NCI-H460 (cell line): ENCODE measurements at places on chromosomes 7 and 10. TPM values are rescaled to one million over a fixed set of nuclear protein-coding genes. Genes with fewer than 3 reads are reported as not detected.
A peak's percentile ranks its signal among the peaks of the same experiment; 100 is the strongest.

- no peak for DNase-seq
Observed at GRCh38 chr10:121485436-121486139, 112.7 kb downstream of the FGFR2 start.

- DNase-seq, result no peak
Observed at GRCh38 chr10:88913788-88914187, 33.7 kb downstream of the STAMBPL1 start.

DNA sequence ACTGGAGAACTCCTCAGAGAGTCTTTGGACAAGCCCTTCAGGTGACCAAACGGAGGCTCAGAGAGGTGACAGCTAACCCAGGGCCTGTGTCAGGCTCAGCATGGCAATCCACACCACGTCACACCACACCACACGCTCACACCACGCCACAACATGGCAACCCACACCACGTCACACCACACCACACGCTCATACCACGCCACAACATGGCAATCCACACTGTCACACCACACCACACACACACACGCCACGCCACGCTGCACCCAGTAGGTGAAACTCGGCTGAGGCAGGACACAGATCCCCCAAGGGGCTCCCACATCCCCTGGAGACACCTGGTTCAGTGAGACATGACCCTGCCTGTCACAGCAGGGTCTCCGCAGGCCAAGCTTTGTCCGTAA, 107.3 kb downstream of the PDGFA start:
- no peak for DNase-seq

- DNase-seq, result no peak
Observed at GRCh38 chr10:36681751-36682632, 443.4 kb upstream of the ANKRD30A start.

- DNase-seq, result no peak
Observed at GRCh38 chr7:30841801-30842541, 69.7 kb upstream of the AQP1 start.

DNA sequence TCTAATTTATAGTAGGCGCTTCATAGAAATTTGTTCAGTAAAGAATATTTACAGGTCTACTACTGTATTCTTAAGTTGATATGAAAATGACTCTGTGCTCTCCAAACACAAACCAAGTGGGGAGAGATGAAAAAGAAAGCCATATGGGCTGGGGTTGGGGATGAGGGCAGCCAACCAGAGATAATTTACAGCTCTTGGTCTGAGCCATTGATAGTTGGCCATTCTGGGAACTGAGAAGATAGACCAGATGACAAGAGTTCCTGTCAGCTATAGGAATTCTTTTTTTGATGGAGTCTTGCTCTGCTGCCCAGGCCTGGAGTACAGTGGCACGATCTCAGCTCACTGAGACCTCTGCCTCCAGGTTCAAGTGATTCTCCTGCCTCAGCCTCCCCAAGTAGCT, 57.4 kb downstream of the LAMB4 start:
- no peak for DNase-seq

- DNase-seq, result no peak
Observed at GRCh38 chr10:35433851-35434426, 97.6 kb downstream of the CCNY start.

- no peak for DNase-seq
Observed at GRCh38 chr10:27911539-27911938, 87.3 kb downstream of the ODAD2 start.

GRCh38 chr10:95560278-95561176, 644 bp downstream of the SORBS1 start:
- DNase-seq, result no peak

DNA sequence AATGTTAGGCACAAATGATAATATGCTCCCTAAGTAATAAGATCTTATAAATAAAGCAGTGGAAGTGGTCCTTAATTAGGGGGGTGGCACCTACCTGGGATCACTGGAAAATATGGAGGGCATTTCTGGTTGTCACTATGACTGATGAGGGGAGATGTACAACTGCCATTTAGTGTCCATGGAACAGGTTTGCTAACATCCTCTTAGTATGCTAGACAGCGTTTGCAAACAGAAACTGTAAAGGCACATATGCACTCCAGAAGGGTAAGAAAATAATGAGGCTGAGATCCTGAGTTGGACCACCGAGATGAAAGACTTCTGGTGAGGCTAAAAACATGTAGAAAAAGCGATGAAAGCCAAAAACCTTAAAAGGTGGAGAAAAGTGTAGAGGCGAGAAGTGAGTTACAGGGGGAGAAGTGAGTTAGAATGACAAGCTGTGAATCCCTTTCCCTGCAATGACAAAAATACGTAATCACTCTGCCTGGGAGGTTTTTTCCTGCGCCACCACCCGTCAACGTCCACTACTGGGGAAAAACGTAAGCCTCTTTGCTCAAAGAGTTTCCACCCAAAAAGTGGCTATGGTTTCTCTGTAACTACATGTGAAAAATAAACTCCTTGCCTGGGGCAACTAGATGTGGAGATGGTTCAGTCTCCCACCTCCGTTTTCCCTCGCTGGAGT, 767 bp downstream of the KRIT1 start:
- DNase-seq, result no peak

GRCh38 chr10:73625004-73625883, 16.0 kb downstream of the MYOZ1 start:
- peak; percentile 11 for DNase-seq

GRCh38 chr10:112802411-112803022, 147.5 kb upstream of the TCF7L2 start:
- DNase-seq, result no peak

DNA sequence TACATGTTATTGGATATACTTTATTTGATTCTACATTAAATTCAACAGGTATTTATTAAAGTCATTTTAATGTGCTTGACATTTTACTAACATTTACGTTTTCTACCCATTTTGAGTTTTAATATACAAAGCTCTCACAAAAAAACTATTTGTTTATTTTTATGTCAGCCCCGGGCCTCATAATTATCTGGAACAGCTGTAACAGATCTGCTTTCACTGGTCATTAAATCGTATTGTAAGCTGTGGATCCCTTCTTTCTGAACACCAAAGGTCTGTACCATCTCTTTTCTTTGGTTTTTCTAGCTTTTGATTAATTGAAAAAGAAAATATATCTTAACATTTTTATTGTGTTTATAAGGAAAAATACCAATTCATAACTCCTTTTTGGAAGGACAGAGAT, 73.5 kb downstream of the SEMA3E start:
- no peak for DNase-seq

DNA sequence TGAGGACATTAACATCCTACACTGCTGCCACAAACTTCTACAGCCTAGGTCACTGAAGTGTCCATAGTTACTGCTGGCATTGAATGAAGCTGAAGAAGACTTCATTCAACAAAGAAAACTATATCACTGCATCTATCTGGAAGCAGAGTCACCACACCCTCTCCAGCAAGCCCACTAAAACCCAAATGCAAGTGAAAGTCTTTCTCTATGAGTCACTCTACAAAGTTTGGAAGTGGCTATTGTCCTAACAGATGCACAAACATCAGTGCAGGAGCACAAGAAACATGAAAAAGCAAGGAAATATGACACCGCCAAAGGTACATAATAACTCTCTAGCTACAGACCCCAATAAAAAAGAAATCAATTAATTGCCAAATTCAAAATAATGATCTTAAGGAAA, 43.5 kb upstream of the CAMK2B start:
- DNase-seq, result no peak

DNA sequence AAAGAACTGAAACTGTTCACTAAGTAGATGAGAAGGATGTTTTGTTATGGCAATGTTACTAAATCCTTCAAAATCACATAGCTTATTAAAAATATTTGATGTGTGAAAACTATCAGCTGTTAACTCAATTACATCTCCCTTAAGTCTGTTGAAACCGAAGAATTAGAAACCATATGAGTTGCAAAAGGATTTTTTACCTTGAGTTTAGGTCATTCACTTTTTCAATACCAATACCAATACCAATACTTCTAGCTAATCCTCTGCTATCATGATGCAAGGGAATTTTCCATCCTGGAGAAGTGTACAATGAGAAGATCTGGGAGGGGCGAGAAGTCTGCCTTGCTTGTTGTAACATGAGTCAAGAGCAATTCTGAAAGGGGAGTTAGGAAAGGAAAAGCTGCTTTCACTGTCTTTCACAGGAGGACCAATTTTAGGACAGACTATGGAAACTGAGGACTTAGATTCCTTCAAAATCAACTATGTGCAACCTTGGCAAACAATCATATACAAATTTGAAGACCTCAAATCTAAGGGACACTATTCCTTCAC, 199.7 kb downstream of the IMMP2L start:
- DNase-seq, result no peak

GRCh38 chr10:61487506-61487905, 34.3 kb upstream of the TMEM26 start:
- DNase-seq, result no peak

DNA sequence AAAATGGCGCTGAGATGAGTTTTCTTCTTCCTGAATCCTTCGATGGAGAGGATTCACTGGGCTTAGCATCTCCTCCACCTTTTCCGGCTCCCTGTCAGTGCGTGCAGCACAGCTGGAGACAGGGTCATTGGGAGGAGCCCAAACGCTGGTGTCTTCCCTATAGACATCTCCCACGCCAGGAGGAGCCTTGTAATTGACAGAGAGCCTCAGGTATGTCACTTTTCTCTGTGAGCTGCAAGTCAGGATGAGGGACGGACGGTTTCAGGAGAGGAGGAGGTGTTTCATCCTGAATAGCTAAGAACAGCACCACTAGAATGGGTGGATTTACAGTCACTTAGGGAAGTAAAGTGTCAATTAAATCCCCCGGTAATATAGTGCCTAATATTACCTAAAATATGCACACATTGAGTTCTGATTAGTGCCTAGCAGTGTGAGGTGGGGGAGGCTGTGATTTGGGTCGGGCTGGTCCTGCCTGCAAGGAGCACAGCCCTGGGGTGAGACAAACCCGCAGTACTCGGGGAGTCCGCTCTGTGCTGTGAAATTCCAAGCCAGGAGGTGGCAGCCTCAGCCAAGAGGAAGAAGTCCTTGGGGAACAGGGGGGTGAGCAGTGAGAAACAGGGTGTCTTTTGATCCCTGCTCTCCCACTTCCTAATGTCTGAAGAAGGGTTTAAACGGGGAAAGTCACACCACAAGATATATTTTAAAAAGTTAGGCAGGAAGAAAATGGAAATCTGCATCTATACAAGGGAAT, 28.2 kb downstream of the IL15RA start:
- DNase-seq, result peak; percentile 47

DNA sequence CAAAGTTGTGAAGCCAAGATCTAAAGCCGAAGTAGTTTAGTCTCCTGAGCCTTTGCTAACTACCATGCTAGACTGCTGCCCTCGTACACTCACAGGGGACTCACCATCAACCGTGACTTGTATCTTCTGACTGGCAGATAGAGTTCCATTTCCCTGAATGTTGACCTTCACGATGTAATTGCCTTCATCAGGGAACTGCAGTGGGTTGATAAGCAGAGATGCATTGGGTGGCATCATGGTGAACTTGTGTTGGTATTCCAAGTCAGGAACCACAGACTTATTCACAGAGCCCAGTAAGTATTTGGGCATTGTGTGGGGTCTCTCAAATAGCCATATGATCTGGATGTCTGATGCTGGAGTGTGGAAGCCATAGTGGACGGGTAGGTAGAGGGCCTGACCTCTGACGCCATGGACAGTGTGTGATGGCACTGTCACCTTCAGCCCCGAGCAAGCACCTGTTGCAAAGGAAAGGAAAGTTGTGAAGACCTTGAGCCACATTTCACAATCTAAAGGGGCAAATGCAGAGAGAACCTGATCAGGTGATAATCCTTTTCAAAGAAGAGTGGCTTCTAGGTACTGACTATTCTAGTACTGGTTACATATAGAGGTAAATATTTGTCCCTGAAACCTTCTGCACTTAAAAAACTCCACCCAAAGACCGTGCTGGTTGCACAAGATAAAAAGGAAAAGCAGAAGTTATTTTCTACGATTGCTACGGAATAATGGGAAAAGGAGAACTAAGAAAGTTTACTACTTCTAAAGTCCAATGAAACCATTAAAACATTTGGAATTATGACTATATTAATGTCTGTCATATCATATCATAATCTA, 7.1 kb downstream of the HEPACAM2 start:
- DNase-seq, result no peak

DNA sequence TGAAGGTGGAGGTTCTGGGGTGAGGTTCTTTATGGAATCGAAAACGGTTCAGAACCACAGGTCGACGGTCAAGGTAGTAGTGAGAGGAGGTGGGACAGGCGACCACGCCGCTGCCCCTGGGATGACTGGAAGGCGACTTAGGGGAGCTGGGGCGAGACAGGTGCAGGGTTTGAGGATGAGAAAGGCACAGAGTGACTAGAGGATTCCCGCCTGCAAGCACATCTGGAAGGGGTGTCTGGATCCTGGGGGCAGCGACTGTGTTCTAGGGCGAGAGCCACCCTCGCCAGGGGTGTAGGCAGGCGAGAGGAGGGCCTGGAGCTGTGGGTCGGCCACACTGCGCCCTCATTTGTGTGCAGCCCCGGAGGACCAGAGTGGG, 468 bp upstream of the IRF5 start:
- DNase-seq, result no peak

Gene CALCR
- 0.17 and 0.32 TPM in 2 replicates for total RNA-seq

Gene RFC2
- 30.1 and 37.0 TPM in 2 replicates for total RNA-seq

Gene CCDC172
- not detected in 2 replicates for total RNA-seq

Gene APBB1IP
- total RNA-seq, result not detected in 2 replicates

Gene NOD1
- total RNA-seq, result 5.0 and 7.7 TPM in 2 replicates

Gene AOC1
- total RNA-seq, result not detected in 2 replicates

Gene UCN3
- not detected in 2 replicates for total RNA-seq

Gene RAB19
- not detected in 2 replicates for total RNA-seq

Gene C10orf62
- 0.12 TPM in 1 of 2 replicates, not detected in the other for total RNA-seq

Gene VSTM4
- total RNA-seq, result not detected in 2 replicates
